SJSA1 (cell line): ENCODE measurements at places on chromosomes 11 and 22. TPM values are rescaled to one million over a fixed set of nuclear protein-coding genes. Genes with fewer than 3 reads are reported as not detected.

TTC36 gene
- not detected in 2 replicates for total RNA-seq

OR6A2 gene
- not detected in 2 replicates for total RNA-seq

BDNF gene
- 22.4 and 23.6 TPM in 2 replicates for total RNA-seq

- no peaks in the 10 kb centered on the region for H3K36me3 ChIP-seq
- no peak for DNase-seq
- no peak overlapping the region for H3K27ac ChIP-seq
- peaks cover 24% of the 10 kb centered on the region for H3K4me1 ChIP-seq
Measured at GRCh38 chr11:106471276-106471675, 393.8 kb downstream of the AASDHPPT start.
